ENCODE measurements at places on chromosomes 3 and 15. TPM values are rescaled to one million over a fixed set of nuclear protein-coding genes. Genes with fewer than 3 reads are reported as not detected.
A peak's percentile ranks its signal among the peaks of the same experiment; 100 is the strongest.

DNA sequence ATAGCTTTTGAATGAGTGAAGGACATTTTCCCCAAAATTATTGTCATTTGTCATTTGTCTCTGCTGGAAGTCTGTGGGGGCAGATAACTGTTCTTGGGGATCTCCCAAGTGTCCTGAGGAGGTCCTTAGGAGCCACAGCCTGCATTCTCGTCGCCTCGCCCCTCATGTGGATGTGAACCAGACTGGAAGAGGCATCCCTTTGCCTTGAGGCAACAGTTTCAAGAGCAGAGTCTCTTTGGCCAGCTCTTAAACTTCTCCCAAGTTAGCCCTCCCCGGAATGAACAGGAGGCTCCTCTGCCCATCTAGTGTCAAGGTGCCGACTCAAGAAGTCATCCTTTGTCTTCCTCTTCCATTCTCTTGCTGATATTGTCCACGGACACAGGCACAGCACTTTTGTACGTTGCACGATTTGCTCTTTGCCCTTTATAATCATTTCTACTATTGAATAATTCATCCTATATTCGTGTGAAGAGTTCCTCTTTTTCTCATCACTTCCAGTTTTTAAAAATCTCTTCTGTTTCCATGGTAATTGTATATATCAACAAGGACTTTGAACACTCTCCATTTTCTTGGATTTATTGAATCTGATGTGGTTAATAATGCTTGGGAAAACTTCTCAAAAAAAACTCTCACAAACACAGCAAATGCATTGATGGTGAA lies 40.8 kb upstream of the CD47 start:
- no peaks in the 10 kb centered on the region for H3K27me3 ChIP-seq
- H3K4me3 ChIP-seq, result no peak overlapping the region
- no peak for DNase-seq
- H3K27ac ChIP-seq, result peak overlapping the region; percentile 81

GRCh38 chr3:58059349-58060321 lies 51.4 kb downstream of the FLNB start:
- H3K36me3 ChIP-seq, result no peaks in the 10 kb centered on the region
- peak; percentile 32 for DNase-seq
- H3K27ac ChIP-seq, result peak overlapping the region; percentile 89
- H3K27me3 ChIP-seq, result no peaks in the 10 kb centered on the region
- peak overlapping the region; percentile 17 for H3K4me3 ChIP-seq
- H3K4me1 ChIP-seq, result peaks cover 46% of the 10 kb centered on the region

DNA sequence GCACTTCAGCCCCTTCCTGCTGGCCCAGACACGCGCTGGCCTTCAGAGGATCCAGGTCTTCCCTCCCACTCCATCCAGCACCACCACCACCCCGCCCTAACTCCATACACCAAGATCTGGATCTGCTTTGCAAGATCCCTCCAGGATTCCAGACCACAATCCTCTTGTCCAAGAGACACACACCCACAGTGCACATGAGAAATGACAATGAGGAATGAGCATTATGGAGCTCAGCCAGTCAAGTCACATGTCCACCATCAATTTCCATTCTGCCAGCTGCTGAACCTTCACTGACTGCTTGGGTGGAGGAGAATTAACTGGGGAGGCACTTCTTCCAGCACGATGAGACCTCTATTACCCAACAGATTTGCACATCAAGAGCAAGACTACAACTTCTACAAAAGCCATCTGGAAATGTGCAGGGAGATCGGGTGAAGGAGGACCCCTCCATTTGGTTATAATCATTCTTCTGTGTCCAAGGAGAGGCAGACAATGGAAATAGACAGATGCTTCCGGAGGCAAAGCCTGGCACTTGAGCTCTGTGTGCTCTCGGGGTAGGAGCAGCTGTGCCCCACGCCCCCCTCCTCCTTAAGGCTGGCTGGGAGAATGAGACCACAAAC lies 12.3 kb upstream of the SPATA12 start:
- no peak overlapping the region for H3K27ac ChIP-seq
- no peak overlapping the region for H3K4me3 ChIP-seq
- H3K27me3 ChIP-seq, result no peaks in the 10 kb centered on the region
- H3K4me1 ChIP-seq, result no peaks in the 10 kb centered on the region
- no peak for DNase-seq
- no peaks in the 10 kb centered on the region for H3K36me3 ChIP-seq

The MYO5A gene
- total RNA-seq, result 41.0 TPM

DNA sequence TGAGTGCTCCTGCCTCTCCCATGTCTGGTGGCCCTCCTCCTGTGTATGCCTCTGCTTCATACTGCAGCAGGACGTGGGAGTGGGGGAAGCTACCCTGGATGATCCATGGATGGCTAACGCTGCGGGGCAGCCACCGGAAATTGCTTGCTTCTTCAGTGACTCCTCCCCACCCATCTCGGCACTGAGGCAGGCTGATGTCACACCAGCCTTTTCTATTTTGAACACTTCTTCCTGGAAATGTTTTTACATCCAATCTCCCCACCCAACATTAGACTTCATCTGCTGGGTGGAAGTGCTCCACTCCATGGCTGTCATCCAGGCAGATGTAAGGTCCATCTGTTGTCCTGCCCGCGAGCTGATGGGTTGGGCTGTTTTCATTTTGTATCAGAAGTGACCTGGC lies 58.9 kb upstream of the MUC13 start:
- peaks cover 10% of the 10 kb centered on the region for H3K4me1 ChIP-seq
- DNase-seq, result no peak
- no peak overlapping the region for H3K4me3 ChIP-seq
- H3K27ac ChIP-seq, result no peak overlapping the region
- H3K27me3 ChIP-seq, result no peaks in the 10 kb centered on the region

GRCh38 chr3:17023006-17023664 lies 138.4 kb downstream of the PLCL2 start:
- no peak for DNase-seq
- H3K27me3 ChIP-seq, result no peaks in the 10 kb centered on the region
- no peak overlapping the region for H3K4me3 ChIP-seq

- H3K4me1 ChIP-seq, result peaks cover 15% of the 10 kb centered on the region
- DNase-seq, result no peak
- H3K27me3 ChIP-seq, result peaks cover 6% of the 10 kb centered on the region
- peak overlapping the region; percentile 77 for H3K27ac ChIP-seq
- peaks cover 2% of the 10 kb centered on the region for H3K36me3 ChIP-seq
Observed at GRCh38 chr15:45705510-45706473, 71.0 kb downstream of the SQOR start.

DNA sequence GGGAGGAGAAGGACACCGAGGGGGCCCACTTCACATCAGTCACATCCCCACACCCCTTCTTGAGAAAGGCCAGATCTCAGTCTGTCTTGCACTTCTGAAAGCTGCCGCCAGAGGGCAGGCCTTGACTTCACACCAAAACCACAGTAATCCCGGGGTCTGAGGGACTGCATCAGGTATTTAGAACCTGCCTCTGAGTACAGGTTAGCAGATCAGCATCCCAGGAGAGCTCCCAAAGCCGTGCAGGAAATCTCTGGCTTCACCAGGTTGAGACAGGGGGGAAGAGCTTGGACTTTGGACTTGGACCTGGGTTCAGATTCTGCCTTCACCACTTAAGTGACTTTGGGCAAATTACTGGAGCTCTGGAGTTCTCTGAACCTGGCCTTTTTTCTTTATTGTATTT lies 50.3 kb downstream of the LHFPL4 start:
- peaks cover 6% of the 10 kb centered on the region for H3K4me1 ChIP-seq
- H3K27ac ChIP-seq, result no peak overlapping the region
- H3K27me3 ChIP-seq, result peaks cover 24% of the 10 kb centered on the region
- no peak overlapping the region for H3K4me3 ChIP-seq

DNA sequence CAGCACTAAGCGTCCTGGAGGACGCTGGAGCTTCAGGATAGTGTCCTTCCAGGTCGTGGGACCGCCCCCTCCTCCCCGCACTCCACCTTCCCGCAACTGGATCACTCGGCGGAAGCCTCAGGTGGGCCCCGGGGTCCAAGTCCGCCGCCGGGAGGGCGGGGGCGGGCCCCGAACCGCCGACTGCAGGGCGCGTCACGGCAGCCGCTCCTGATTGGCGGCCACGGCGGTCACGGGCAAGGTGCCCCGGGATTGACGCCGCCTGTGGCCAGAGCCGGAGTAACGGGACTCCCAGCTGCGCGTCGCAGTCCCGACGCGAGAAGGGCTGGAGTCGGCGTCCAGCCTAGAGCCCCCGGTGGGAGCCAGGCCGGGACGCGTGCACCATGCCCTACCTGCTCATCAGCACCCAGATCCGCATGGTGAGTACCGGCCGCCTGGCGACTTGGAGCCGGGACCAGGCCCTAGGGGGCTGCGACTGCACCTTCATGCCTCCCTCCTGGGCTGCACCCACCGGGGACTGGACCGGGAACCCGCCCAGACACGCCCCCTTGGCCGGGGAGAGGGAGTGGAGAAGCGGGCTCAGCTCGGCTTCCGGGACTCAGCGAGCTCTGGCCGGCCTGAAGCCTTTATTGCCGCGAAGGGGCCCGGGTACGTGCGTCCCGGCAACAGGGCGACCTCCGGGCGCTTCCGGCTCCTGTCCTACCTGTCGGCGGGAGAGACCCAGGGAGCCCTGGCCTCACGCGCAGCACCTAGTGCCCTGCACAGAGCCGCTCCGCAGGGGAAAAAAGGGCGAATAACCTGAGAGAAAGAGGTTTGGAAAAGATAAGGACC lies at the start of gene GCHFR:
GCHFR (plus strand) TSS at position 268 of the 828 bp plus-strand sequence; CDS start at position 381, 113 bp downstream.
- no peak for DNase-seq
- H3K4me1 ChIP-seq, result peaks cover 39% of the 10 kb centered on the region
- peak within 1 kb of the TSS; percentile 69 for H3K27ac ChIP-seq
- peaks cover 3% of the 10 kb centered on the region for H3K27me3 ChIP-seq
- H3K4me3 ChIP-seq, result peak within 1 kb of the TSS; percentile 75

The ALPK3 gene
- total RNA-seq, result 0.56 TPM

GRCh38 chr15:92937901-92938300 lies 37.8 kb downstream of the CHD2 start:
- no peak overlapping the region for H3K4me3 ChIP-seq
- peaks cover 19% of the 10 kb centered on the region for H3K4me1 ChIP-seq
- H3K27me3 ChIP-seq, result no peaks in the 10 kb centered on the region
- peaks cover 44% of the 10 kb centered on the region for H3K36me3 ChIP-seq

- H3K36me3 ChIP-seq, result no peaks in the 10 kb centered on the region
- no peak overlapping the region for H3K27ac ChIP-seq
- no peaks in the 10 kb centered on the region for H3K27me3 ChIP-seq
- peaks cover 39% of the 10 kb centered on the region for H3K4me1 ChIP-seq
- H3K4me3 ChIP-seq, result no peak overlapping the region
- DNase-seq, result no peak
Observed at GRCh38 chr3:169256796-169257522, 406.6 kb downstream of the MECOM start.

The ASTE1 gene
- 6.6 TPM for total RNA-seq

The GREM1 gene
- total RNA-seq, result 142 TPM

DNA sequence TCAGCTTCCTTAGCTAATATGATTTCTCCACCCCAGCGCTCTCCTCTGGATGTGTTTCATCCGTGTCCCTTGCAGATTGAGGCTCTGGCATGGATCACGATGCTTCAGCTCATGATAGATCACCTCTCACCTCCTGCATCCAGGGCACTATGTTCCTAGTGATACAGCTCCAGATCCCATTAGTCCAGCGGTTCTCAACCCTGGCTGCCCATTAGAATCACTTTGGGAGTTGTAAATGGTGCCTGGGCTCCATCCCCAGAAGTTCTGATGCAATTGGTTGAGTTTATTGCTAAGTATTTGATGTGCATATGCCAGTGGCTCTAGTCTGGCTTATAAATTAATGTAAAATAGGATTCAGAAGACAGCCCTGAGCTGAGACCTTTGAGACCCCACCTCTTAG lies 34.5 kb downstream of the INSYN1 start:
- peaks cover 6% of the 10 kb centered on the region for H3K36me3 ChIP-seq
- peaks cover 2% of the 10 kb centered on the region for H3K27me3 ChIP-seq
- no peak overlapping the region for H3K4me3 ChIP-seq
- peaks cover 3% of the 10 kb centered on the region for H3K4me1 ChIP-seq
- no peak for DNase-seq

GRCh38 chr15:67004142-67004541 lies 61.3 kb upstream of the SMAD3 start:
- peaks cover 7% of the 10 kb centered on the region for H3K4me1 ChIP-seq
- DNase-seq, result no peak
- no peak overlapping the region for H3K27ac ChIP-seq
- no peaks in the 10 kb centered on the region for H3K36me3 ChIP-seq

- no peaks in the 10 kb centered on the region for H3K36me3 ChIP-seq
- H3K27me3 ChIP-seq, result no peaks in the 10 kb centered on the region
- no peak overlapping the region for H3K27ac ChIP-seq
- H3K4me1 ChIP-seq, result no peaks in the 10 kb centered on the region
Observed at GRCh38 chr3:118945834-118946233, 88.8 kb downstream of the IGSF11 start.

GRCh38 chr15:37138591-37139215 lies 38.4 kb upstream of the MEIS2 start:
- H3K27me3 ChIP-seq, result peaks cover 10% of the 10 kb centered on the region
- H3K4me1 ChIP-seq, result peaks cover 16% of the 10 kb centered on the region
- no peaks in the 10 kb centered on the region for H3K36me3 ChIP-seq
- no peak overlapping the region for H3K27ac ChIP-seq

GRCh38 chr15:92322566-92323355 lies 70.9 kb upstream of the ST8SIA2 start:
- no peaks in the 10 kb centered on the region for H3K4me1 ChIP-seq
- no peak for DNase-seq
- H3K36me3 ChIP-seq, result no peaks in the 10 kb centered on the region
- no peak overlapping the region for H3K4me3 ChIP-seq

GRCh38 chr3:191366675-191367074 lies 36.3 kb upstream of the UTS2B start:
- H3K4me1 ChIP-seq, result peaks cover 27% of the 10 kb centered on the region
- no peak overlapping the region for H3K27ac ChIP-seq
- peaks cover 22% of the 10 kb centered on the region for H3K36me3 ChIP-seq
- DNase-seq, result no peak

The SI gene
- not detected for total RNA-seq

- H3K4me3 ChIP-seq, result no peak overlapping the region
- peaks cover 27% of the 10 kb centered on the region for H3K27me3 ChIP-seq
- no peak overlapping the region for H3K27ac ChIP-seq
- no peaks in the 10 kb centered on the region for H3K4me1 ChIP-seq
- DNase-seq, result no peak
- no peaks in the 10 kb centered on the region for H3K36me3 ChIP-seq
Observed at GRCh38 chr15:50065279-50065678, 53.8 kb downstream of the ATP8B4 start.

DNA sequence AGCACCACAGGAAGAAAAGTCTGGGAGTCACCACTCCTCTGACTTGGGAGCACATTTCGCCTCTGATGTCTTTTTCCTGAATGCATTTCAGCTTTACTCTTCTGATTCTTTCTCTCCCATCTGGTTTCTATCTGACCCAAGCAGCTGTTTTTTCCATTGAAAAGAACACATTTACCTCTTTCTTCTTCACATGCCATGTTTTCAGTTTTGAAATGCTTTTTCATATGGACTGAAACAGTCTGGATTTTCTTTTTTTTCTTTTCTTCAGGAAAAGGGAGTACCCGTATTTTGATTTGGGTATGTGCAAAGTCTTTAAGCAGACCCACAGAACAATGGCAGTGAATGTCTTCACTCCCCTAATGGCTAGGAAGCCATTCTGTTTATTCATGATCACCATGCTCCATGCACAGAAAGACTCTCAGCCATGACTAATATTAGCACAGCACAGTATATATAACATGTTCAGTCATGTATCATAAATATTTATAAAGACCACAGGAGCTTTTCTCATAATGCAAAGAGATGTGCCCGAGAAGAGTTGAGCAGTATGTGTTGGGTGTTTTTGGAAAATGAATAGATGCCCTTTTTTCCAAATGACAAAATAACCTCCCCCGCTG lies 82.7 kb upstream of the LRIG1 start:
- H3K27ac ChIP-seq, result no peak overlapping the region
- peaks cover 20% of the 10 kb centered on the region for H3K4me1 ChIP-seq
- H3K36me3 ChIP-seq, result no peaks in the 10 kb centered on the region
- no peaks in the 10 kb centered on the region for H3K27me3 ChIP-seq
- H3K4me3 ChIP-seq, result no peak overlapping the region

The DNAH12 gene
- total RNA-seq, result 0.29 TPM

The AP4E1 gene
- total RNA-seq, result 13.2 TPM

- peaks cover 29% of the 10 kb centered on the region for H3K36me3 ChIP-seq
- peak overlapping the region; percentile 92 for H3K27ac ChIP-seq
- H3K4me3 ChIP-seq, result no peak overlapping the region
- peaks cover 45% of the 10 kb centered on the region for H3K4me1 ChIP-seq
- no peak for DNase-seq
Observed at GRCh38 chr15:34047893-34048775, 9.1 kb upstream of the AVEN start.

Data from chondrocyte (in vitro differentiated cells).